ENCODE measurements at places on chromosomes 2 and 18.

DNA sequence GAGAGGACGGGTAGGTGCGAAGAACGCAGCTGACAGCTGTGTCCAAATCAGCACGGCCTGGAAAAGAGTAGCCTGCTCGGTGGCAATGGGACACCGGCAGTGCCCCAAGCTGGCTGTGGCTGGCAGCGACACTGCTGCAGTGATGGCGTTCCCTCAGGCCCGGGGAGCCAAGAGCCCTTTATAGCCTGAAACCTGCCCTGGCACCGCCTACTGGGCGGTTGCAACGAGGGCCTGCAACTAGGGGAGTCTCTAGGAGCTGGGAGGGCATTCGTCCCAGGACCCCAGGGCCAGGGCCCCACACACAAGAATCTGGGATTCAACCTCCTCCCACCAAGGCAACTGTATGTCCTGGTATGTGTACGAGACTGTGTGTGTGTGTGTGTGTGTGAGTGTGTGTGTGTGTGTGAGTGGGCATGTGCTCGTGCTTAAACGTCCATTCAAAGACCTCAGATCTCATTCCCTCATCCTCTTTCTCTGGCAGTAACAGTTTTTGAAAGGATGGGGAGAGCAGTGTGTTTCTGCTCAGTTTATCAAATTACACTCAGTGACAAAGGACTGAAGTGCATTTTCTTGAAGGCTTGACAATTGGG is 6.8 kb upstream of the CYP26B1 start:
- DNase-seq = no peak

GRCh38 chr2:102473631-102474030 is 605 bp downstream of the SLC9A4 start:
- no peak for DNase-seq

DNA sequence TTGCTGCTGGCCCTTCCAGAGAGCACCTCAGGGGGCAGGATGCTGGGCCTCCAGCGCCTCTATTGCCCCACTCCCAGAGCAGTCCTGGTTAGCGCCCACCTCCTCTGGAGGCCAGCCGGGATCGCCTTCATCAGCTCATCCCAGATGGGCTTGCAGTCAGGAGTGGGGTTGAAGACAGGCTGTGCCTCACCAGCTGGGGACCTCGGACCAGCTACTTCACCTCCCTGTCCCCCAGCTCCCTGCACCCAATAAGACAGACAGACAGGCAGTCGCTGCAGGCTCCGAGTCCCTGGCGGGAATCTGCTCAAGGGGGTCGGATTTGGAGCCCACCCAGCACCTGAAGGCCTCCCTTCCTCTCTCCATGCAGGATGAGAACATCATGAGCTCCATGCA is 18.9 kb upstream of the FAHD2A start:
- no peak for DNase-seq

- no peak for DNase-seq
These were observed 442.3 kb downstream of the GRB14 start for GRCh38 chr2:164178835-164179465.

DNA sequence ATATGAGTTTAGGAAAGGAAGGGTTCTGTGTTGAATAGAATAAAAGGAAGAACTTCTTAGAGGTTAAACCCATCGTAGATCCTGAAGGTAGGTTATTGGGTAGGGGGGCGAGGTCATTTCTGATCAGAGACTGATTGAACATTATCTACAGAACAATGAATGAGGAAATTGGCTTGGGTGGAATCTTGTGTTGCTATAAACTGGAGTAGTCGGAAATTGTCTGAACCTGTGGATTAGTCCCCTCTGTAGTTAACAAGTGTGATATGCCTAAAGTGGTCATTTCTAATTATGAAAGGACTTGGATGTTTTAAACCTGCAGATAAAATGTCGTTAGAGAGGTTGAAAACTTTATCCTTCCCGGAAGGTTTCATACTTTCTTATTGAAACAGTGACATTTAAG is 42.1 kb downstream of the EML4 start:
- DNase-seq = no peak

- no peak for DNase-seq
These were observed 91.2 kb downstream of the NEDD4L start for GRCh38 chr18:58135183-58135641.

DNA sequence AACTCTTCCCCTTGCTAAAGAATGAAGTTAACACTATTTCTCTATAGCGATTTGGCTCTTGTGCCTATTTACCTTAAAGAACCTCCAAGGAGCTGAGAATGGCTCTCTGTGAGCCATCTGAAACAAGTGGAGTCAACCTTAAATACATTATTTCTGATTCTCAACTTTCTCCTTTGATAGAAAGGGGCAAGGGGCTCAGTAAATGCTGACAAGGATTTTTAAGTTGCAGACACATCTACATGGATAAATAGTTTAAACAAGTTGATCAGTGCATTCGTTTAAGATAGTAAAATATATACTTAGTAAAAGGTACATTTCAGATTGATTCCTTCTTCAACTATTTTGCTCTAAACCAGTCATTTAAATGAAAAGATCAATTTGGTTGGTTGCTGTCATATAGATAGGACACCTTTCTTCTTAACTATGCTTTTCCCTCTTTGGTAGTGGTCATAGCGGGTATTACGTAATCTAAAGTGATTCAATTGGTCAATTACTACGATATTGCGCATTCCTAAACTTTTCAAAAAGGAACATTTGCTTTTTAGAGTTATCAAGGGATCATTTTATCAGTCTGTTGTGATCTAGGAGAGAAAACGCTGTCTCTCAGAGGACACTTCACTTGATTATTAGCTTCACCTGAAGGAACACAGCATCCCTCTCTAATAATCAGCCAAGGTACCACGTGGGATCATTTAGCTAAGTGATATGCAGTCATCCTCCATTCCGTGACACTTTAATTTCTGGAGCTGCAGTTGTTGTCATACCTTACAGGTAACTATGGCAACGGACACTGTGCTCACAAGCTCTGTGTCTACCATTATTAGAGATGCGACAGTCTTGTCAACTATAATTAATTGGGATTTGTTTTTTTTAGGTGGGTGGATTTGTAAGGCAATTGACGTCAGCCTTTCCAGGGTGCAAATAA is 50.9 kb upstream of the KCNE4 start:
- DNase-seq = no peak

GRCh38 chr2:236731767-236732580 is 162.3 kb downstream of the ACKR3 start:
- DNase-seq = no peak

- no peak for DNase-seq
These were observed 214.6 kb upstream of the LRRTM1 start for GRCh38 chr2:80519121-80519643.

- no peak for DNase-seq
These were observed 475.7 kb upstream of the CDH2 start for GRCh38 chr18:28652654-28653053.

DNA sequence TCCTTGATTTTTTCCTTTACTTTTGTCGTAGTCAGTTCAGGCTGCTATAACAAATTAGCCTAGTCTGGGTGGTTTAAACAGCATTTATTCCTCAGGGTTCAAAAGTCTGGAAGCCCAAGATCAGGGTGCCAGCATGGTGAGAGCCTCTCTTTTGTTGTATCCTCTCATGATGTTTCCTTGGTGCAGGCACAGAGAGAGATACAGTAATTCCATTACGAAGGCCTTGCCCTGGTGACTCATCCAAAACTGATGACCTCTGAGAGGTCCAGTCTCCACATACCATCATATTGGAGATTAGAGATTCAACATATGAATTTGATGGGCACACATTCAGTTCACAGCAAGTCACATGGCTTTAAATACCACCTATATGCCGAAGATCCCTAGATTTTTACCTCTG is 253.8 kb downstream of the CYRIA start:
- no peak for DNase-seq

- DNase-seq = no peak
These were observed 120.8 kb downstream of the MCFD2 start for GRCh38 chr2:46794693-46795317.

- DNase-seq = no peak
These were observed 2.4 kb downstream of the MEX3C start for GRCh38 chr18:51195086-51195450.

GRCh38 chr2:7437716-7438632 is 520.8 kb downstream of the RNF144A start:
- DNase-seq = no peak

GRCh38 chr2:132479155-132479554 is 62.5 kb downstream of the GPR39 start:
- no peak for DNase-seq

GRCh38 chr2:69902213-69902922 is 8.6 kb downstream of the SNRNP27 start:
- no peak for DNase-seq

DNA sequence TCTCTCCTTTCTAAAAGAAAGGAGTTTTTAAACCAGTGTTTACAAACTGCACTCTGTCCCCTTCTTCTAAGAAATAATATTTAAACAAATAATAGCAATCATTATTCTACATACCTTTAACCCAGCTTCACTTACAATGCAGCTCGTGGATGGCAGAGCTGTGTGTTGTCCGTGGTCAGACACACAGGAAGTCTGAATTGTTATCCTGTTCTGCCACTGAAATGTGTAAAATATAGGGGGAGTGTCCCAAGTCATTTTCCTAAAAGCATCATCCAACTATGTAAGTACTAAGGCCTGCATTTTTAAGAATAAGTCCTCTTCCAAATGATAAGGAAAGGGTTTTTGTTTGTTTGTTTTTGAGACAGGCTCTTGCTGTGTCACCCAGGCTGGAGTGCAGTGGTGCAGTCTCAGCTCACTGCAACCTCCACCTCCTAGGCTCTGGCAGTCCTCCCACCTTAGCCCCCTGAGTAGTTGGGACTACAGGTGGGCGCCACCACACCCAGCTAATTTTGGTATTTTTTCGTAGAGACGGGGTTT is 2.7 kb upstream of the PPP4R1 start:
- no peak for DNase-seq

GRCh38 chr2:138421971-138422335 is 79.6 kb upstream of the SPOPL start:
- DNase-seq = no peak

DNA sequence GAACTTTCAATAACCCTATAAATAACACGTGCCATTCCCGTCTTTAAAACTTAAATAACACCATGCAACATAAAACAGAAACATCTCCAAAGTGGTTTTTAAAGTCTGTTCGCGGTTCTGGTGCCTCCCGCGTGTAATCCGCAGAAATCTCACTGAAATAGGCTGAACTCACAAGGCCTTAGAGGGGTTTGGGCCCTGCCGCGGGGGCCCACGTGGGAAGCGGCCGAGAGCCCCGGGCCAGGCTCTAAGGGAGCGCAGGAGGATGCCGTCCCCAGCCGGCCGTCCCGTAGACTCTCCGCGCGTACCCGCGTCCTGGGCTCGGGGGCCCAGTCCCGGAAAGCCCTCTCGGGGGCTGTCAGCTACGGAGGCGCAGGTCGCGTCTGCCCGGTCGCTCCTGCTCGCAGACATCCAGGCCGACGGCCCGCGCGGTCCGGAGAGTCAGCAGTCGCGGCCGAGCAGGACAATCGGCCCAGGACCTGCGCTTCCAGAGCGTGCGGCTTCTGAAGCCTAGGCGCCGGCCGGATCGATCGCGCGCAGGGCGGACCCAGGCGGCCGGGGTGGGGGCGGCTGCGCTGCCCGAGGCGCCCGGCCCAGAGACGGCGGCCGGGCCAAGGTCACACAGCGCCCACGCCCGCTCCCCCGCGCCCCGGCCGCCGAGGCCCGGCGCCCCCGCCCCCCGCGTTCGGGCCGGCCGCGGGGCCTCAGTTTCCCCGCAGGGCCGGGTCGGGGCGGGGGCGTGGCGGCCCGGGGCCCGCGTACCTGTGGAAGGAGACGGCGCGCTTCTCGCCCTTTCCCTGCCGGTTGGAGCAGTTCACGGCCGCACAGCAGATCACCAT is 558 bp downstream of the THAP4 start:
- no peak for DNase-seq

GRCh38 chr2:70898363-70899240 is 37.1 kb upstream of the ATP6V1B1 start:
- DNase-seq = no peak

- DNase-seq = no peak
These were observed 303.8 kb upstream of the TRIB2 start for GRCh38 chr2:12412898-12413305.

DNA sequence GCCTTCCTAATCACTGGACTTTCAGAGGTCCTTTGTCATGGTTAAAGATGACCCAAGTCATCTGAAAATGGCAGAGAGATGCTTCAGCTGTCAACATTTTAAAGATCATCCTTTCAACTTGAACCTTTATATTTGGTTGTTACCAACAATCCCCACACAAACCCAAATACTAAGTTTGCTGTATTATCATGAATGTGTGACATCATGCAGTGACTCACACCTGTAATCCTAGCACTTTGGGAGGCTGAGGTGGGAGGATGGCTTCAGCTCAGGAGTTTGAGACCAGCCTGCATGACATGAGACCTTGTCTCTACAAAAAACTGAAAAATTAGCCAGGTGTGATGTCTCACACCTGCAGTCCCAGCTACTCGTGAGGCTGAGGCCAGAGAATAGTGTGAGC is 55.2 kb upstream of the NRP2 start:
- DNase-seq = no peak

DNA sequence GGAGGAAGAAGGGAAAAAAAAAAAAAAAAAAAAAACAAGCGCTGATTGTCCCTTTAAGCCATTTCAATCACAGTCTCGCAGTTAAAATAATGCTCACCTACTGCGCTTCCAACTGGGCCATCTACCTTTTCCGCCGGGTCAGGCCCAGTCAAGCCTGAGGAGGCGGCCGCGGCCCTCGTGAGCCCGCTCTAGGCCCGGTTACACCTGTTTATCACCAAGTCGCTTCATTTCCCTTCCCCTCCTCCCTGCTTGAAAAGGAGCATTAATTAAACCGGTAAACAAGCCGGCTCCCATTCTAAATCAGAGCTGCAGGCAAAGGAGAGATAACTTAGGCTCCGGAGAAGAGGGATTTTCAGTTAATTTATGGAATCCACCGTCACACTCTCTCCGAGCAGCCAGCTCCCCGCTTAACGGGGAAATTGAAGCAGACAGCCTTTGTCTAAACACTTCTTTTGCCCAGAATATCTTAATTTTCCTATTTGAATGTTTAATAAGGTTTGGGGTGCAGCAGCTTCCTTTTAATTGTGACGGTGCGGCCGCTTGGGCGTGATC is 140.1 kb upstream of the SIX3 start:
- DNase-seq = no peak

GRCh38 chr2:5946225-5947115 is 254.3 kb downstream of the SOX11 start:
- no peak for DNase-seq

GRCh38 chr2:128645631-128646030 is 327.0 kb upstream of the HS6ST1 start:
- DNase-seq = no peak

GRCh38 chr18:34550156-34550555 is 159.9 kb upstream of the DTNA start:
- no peak for DNase-seq
